Esophagus muscularis mucosa (tissue), 4 donors: ENCODE measurements at places on chromosomes 16 and 17. TPM values are rescaled to one million over a fixed set of nuclear protein-coding genes. Genes with fewer than 3 reads are reported as not detected.

- H3K27ac ChIP-seq: no peak overlapping the region
- H3K27me3 ChIP-seq: no peaks in the 10 kb centered on the region
- peaks cover 93% of the 10 kb centered on the region for H3K36me3 ChIP-seq
These were observed 21.8 kb downstream of the KATNB1 start for GRCh38 chr16:57757326-57757786.

Gene RGS11
- total RNA-seq: 12.3 TPM

Gene DNASE1L2
- total RNA-seq: 0.52 TPM

GRCh38 chr16:27251541-27252205 lies 16.9 kb downstream of the NSMCE1 start:
- H3K27ac ChIP-seq: peak overlapping the region; percentile 84
- no peaks in the 10 kb centered on the region for H3K27me3 ChIP-seq
- peaks cover 14% of the 10 kb centered on the region for H3K4me1 ChIP-seq
- H3K4me3 ChIP-seq: no peak overlapping the region
- no peaks in the 10 kb centered on the region for H3K36me3 ChIP-seq
- DNase-seq: peak; percentile 7

Gene NPIPA8
- not detected for total RNA-seq

Gene KRT20
- total RNA-seq: not detected

- no peaks in the 10 kb centered on the region for H3K27me3 ChIP-seq
- H3K27ac ChIP-seq: no peak overlapping the region
- H3K4me1 ChIP-seq: peaks cover 31% of the 10 kb centered on the region
- H3K36me3 ChIP-seq: no peaks in the 10 kb centered on the region
These were observed 204.8 kb downstream of the FTO start for GRCh38 chr16:53908731-53909130.

Gene SLC5A10
- not detected for total RNA-seq

DNA sequence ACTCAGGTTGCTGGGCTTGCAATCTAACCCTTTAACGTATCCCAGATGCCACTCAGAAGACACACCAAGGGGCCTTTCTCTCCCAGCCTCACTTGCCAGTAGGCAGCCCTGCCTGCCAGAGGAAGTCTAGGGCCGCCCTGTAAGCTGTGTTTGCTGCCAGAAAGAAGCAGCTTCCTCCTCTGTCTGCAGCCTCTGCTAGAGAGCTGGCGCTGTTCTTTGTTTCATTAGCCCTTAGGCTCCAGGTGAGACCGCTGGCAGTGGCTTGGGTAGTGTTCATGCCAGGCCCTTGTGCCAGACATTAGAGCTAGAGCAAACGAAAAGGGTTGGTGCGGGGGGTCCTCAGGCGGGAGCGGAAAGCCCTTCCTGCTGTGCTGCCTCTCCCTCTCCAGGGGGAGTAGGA lies 8.9 kb downstream of the CTRL start:
- peaks cover 29% of the 10 kb centered on the region for H3K36me3 ChIP-seq
- H3K4me3 ChIP-seq: no peak overlapping the region
- H3K4me1 ChIP-seq: peaks cover 88% of the 10 kb centered on the region
- H3K27me3 ChIP-seq: no peaks in the 10 kb centered on the region

DNA sequence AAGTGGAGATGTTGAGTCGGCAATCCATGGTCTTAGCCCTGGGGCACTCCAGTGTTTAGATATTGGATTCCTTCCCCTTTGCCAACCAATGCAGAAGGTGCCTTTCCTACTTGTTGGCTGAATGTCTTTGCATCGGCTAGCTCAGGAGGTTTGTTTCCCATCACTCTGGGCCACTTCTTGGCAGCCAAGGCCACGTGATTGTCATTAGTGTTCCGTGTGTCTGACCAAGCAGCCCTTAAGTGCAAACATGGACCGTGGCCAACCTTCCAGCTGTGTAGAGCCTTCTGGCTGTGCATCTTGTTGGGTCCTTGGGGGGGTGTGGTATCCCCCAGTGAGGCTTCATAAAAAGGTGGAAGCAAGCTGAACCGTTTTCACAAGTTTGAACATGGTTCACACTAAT lies 66.0 kb downstream of the GNAO1 start:
- DNase-seq: no peak
- no peaks in the 10 kb centered on the region for H3K27me3 ChIP-seq
- H3K4me3 ChIP-seq: no peak overlapping the region

Gene MEIOB
- total RNA-seq: not detected

DNA sequence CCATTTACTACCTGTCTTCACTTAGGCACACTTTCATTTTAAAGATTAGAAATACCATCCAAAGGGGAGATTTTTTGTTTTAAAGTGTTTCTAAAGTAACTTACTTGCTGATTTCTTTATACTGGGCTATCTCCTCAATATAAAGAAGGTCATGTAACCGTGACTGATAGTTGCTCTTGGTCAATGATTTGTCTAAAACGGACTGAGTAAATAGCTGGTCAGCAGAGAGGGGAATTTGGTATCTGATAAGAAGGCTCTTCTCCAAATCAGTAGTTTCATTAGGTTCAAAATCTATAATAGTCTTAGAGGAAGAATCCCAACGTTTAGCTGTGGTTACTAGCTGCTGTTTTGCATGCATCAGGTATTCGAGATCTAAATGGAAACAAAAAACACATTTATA lies 66.4 kb downstream of the HELZ start:
- DNase-seq: no peak
- no peak overlapping the region for H3K27ac ChIP-seq
- H3K36me3 ChIP-seq: peaks cover 52% of the 10 kb centered on the region
- no peaks in the 10 kb centered on the region for H3K4me1 ChIP-seq

Gene TBX21
- total RNA-seq: 0.63 TPM

GRCh38 chr17:48457080-48457836 lies 27.2 kb upstream of the SKAP1 start:
- H3K4me3 ChIP-seq: no peak overlapping the region
- H3K27ac ChIP-seq: no peak overlapping the region
- no peak for DNase-seq
- peaks cover 9% of the 10 kb centered on the region for H3K4me1 ChIP-seq

DNA sequence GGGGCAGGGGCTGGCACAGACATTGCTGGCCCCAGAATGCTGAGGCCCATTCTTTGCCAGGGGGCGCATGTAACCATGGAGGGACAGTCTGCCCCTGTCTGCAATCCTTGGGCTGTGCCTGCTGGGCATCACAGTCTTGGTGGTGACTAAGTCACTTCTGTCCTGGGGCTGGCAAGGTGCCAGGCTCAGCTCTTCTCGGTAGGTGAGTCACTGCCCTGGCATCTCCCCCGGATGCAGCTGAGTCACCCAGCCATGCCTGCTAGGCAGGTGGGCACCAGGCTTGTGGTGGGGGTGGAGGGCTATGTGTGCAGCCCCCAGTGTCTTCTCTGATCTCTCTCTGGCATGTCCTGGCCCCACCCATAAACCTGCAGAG lies 5.6 kb downstream of the RARA start:
- DNase-seq: no peak
- peak overlapping the region; percentile 98 for H3K27ac ChIP-seq
- peaks cover 93% of the 10 kb centered on the region for H3K4me1 ChIP-seq
- no peak overlapping the region for H3K4me3 ChIP-seq
- no peaks in the 10 kb centered on the region for H3K36me3 ChIP-seq

DNA sequence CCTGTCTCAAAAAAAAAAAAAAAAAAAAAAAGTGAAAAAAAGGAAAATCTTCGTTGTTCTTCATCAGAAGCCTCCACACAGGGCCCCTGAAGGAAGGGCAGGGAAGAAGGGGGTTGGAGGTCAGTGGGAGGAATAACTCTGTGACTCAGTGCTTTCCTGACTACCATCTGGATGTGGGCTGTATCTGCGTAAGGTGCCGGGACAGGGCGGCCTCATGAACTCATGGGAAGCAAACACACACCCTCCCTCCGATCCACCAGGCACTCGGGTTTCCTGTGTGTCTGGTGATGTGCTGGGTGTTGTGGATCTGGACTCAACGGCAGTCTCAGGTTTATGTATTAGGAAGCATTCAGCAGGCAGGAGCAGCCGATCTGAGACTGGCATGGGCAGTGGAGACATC lies 691.6 kb downstream of the WWOX start:
- DNase-seq: no peak
- H3K27me3 ChIP-seq: no peaks in the 10 kb centered on the region
- H3K4me1 ChIP-seq: no peaks in the 10 kb centered on the region
- no peak overlapping the region for H3K4me3 ChIP-seq

- no peak overlapping the region for H3K4me3 ChIP-seq
- H3K4me1 ChIP-seq: no peaks in the 10 kb centered on the region
- peaks cover 81% of the 10 kb centered on the region for H3K36me3 ChIP-seq
- no peak overlapping the region for H3K27ac ChIP-seq
- H3K27me3 ChIP-seq: no peaks in the 10 kb centered on the region
These were observed 51.6 kb upstream of the CRISPLD2 start for GRCh38 chr16:84768061-84768807.

DNA sequence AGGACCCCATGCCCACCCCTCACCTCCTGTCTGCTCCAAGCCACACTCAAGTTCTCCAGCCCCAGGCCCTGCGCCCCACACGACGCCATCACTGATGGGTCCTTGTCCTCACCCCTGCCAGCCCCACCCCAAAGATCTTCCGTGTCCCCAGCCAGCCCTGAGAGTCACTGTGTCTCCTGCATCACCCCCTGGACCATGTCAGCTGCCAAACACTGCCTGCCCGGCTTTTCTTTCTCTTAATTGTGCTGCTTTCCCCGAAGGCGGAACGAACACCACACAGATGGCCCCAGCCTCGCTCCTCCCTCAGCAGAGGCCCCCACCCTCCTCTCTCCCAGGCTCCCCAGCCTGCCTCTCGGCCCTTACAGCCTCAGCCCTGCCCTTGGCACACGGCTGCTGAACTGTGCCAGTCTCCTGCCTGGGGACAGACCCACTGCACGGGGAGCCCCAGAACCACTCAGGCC lies 4.8 kb upstream of the GAA start:
- H3K36me3 ChIP-seq: no peaks in the 10 kb centered on the region
- H3K4me1 ChIP-seq: peaks cover 8% of the 10 kb centered on the region
- DNase-seq: no peak
- no peak overlapping the region for H3K4me3 ChIP-seq
- no peaks in the 10 kb centered on the region for H3K27me3 ChIP-seq

Gene ARL5C
- total RNA-seq: not detected

Gene TBX2
- total RNA-seq: 25.3 TPM

GRCh38 chr16:11194913-11195312 lies 61.1 kb downstream of the SOCS1 start:
- no peaks in the 10 kb centered on the region for H3K4me1 ChIP-seq
- no peaks in the 10 kb centered on the region for H3K27me3 ChIP-seq
- no peak overlapping the region for H3K4me3 ChIP-seq
- no peaks in the 10 kb centered on the region for H3K36me3 ChIP-seq
- no peak for DNase-seq

DNA sequence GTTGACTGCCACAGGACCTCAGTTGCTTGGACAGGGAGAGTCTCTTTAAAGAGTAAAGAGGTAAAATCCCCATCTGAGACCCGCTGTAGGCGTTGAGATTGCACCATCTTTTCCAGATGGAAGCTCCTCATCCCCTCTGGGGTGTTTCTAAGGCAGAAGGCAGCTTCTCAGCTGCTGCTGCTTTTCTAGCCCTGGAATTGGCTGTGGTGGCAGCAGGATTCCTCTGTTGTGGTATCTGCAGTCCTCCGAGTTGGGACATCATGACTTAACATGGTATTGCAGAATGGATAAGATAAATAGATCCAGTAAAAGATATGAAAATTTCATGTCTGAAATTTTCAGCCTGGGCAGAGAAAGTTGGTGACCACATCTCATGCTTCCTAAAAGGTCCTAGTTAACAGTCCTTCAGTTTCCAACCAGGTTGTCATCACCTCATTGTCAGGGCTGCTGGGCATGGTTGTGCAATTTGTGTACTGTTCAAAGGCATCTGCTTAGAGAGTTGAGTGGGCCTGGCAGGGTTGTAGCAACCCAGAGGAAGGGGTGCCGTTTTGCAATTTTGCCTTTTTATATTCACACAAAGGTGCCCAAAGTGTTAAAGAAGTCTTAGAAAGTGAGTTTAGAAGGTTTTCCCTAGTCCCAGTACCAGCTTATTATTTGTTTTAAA lies 150.4 kb downstream of the SPECC1 start:
- no peak for DNase-seq
- no peaks in the 10 kb centered on the region for H3K36me3 ChIP-seq

- H3K27me3 ChIP-seq: no peaks in the 10 kb centered on the region
- H3K4me3 ChIP-seq: peak overlapping the region; percentile 83
- no peak for DNase-seq
- H3K27ac ChIP-seq: peak overlapping the region; percentile 97
- H3K36me3 ChIP-seq: no peaks in the 10 kb centered on the region
These were observed 76.7 kb downstream of the CHD9 start for GRCh38 chr16:53131363-53132071.

Gene RRAD
- 36.4 TPM for total RNA-seq

DNA sequence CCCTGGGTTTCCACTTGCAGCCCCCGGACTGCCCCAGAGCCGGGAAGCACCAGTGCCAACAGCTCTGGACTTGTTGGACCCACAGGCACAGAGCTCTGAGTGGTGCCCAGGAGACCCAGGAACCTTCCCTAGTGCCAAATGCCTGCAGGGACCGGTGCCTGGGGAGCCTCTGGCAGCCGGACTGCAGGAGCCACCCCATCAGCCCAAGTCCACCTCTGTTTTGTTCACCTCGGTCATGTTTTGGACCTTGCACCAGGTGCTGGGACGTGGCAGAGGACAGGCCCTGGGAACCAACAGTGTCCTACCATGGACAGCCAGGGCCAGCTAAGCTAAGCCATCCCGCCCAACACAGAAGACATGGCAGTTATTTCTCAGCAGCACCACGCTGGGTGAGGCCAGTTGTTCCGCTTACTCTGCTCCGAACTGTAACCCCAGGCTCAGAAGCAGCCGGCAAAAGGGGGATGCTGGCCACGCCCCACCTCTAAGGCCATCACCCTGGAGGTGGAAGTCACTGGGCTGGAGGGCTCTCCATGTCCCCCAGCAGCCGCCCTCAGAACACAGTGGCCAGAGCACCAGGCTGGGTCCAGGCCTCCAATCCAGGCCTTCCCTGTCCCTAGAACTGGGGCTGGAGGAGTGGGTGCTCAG lies 79.8 kb downstream of the AMFR start:
- H3K4me1 ChIP-seq: no peaks in the 10 kb centered on the region
- no peaks in the 10 kb centered on the region for H3K27me3 ChIP-seq
- H3K27ac ChIP-seq: no peak overlapping the region
- DNase-seq: no peak
- no peaks in the 10 kb centered on the region for H3K36me3 ChIP-seq

Gene SPNS3
- not detected for total RNA-seq

Gene MEFV
- 1.2 TPM for total RNA-seq
